ENCODE measurements at places on chromosomes 3 and 15.

GRCh38 chr3:36210840-36211651 is 169.3 kb upstream of the STAC start:
- DNase-seq: no peak

GRCh38 chr3:32956750-32957570 is 5.5 kb downstream of the CCR4 start:
- DNase-seq: no peak

DNA sequence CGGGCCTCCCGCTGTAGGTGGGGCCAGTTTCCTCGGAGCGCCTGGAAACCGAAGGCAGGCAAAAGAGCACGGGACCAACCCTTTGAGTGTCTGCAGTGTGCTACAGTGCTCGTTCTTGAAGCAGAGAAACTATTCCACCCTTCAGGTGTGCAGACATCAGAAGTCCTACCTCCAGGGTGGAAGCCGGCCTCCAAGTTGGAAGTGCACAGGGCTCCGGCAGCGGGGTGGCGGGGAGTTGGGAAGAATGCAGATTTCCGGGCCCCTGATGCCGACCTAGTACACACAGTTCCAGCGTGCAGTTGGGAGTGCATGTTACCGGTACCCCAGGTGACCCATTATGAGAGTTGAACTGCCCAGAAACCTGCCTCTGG is 3.0 kb downstream of the KLF13 start:
- no peak for DNase-seq

DNA sequence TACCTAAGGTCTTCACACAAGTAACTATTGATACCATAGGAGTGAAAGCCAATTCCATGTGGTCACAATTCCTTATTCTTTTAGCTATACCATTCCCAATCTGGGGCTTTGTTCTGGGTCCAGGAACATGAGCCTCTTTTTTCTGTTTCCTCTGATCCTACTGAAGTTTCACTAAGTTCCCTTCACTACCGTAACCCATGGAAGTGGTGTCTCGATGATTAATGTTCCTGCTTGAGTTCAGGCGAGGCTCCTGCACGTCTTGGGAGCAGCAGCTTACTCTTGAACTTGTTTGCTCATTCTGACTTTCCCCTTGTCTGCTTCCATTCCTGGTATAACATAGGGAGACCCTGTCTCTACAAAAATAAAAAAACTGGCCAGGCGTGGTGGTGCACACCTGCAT is 23.6 kb downstream of the ZNF592 start:
- no peak for DNase-seq

GRCh38 chr3:64099316-64099715 is 76.0 kb upstream of the PSMD6 start:
- no peak for DNase-seq

DNA sequence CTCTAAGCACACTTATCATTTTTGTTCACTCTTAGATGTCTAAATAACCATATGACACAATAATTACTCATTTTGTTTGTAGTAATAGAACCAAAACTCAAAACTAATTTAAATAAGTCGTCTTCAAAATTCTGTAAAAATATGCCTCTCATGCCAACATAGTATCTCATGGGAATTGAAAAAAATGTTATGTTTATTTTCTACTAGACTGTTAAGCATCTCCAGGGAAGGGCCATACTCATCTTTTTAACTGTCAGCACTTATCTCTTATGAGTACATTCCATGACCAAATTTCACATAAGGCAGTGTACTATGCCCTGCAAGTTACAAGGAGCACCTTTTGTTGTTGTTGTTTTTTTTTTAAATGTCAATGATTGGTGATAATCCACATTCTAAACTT is 18.3 kb upstream of the USF3 start:
- no peak for DNase-seq

- DNase-seq: no peak
Observed at GRCh38 chr3:106530367-106530766, 661.6 kb upstream of the CBLB start.

GRCh38 chr3:10434144-10434937 is 71.0 kb downstream of the ATP2B2 start:
- DNase-seq: no peak

All from hematopoietic multipotent progenitor cell treated with erythropoietin and hydrocortisone succinate and interleukin-3 and kit ligand, for 17 days (in vitro differentiated cells).